ENCODE measurements at places on chromosomes 7 and 10.

DNA sequence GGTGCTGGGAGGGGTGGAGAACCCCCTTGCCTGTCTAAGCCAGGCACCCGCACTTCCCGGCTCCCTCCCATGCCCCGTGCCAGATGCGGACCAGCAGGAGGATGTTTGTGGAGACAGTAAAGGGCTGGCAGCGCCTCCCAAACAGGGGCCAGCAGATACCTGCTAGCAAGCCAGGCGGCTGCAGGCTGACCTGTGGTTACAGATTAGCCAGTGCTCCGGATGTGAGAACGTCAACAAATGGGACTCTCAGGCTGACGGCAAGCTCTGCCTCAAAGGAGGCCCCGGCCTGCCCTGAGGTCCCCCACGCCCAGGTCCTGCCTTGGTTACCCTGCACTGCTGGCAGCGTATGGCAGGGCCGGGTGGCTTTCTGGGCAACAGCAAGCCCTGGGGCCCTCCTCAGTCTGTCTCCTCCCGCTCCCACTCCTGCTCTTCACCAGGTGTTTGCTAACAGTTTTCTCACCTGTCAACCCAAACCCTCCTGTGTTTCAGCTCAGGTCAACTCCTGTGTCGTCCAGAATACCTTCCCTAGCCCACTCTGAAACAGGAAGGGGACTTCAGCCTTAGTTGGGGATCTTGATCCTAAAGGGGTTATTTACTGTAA lies 85.4 kb downstream of the NEURL1 start:
- no peak for DNase-seq

- no peak for DNase-seq
Measured at GRCh38 chr7:152403726-152404125, 32.1 kb downstream of the KMT2C start.

DNA sequence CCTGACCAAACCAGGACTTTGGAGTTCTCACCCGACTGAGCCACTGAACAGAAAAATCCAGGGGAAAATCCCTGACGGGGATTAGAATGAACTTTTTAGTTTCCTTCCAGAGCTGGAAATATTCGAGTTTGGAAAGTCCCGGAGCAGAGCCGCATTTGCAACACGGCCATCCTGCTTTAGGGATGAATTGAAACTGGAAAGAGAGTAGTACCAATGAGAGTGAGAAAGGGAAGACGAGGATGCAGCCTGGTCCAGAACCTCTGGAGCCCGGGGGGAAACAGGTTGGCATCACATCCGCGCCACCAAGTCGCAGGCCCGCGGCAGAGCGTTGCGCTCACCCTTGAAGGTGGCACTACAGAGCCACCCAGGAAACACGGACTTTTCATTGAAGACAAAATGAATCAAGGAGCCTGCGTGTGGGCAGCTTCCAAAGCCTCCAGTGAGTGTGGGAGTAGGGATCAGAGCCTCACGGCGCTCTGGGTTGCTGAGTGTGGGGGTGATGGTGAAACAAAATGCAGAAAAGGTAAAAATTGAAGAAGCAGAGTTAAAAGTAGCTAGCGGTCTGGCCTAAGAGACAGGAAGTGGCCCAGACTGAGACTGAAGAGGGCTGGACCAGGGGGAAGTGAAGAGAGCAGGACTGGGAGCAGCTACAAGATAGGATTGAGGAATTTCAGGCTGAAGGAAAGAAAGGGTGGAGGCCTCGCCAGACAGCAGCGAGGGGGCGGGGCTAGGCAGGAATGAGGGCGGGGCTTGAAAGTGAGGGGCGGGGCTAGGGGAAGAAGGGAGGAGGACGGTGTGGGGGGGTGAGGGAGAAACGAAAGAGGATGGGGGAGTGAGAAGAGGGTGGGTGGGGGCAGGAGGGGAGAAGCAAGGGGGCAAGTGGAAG lies 1.8 kb downstream of the SMURF1 start:
- no peak for DNase-seq

DNA sequence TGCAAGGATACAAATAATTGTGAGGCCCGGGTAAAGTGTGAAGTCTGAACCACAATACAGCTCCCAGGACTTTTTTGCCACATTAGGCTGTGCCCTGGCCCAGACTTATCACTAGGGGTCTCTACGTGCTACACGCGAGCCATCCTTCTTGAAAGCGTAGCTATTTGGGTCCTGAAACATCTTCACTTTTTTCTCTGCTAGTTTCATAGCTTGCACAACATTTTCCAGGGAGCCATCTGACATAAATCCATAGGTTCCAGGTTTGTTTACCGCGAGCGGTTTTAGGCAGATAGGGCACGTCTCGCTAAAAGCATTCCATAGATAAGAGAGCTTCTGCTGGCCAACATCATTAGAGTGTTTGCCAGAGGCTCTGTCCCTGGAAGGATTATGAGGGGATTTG lies 226.5 kb downstream of the RPS24 start:
- no peak for DNase-seq

GRCh38 chr10:70834021-70834420 lies 18.3 kb downstream of the SGPL1 start:
- DNase-seq = no peak
